ENCODE measurements at places on chromosomes 2 and 18. TPM values are rescaled to one million over a fixed set of nuclear protein-coding genes. Genes with fewer than 3 reads are reported as not detected.

Gene NT5C1B
- not detected for total RNA-seq

Gene OR6B2
- total RNA-seq = not detected

- DNase-seq = peak; percentile 98
Measured at GRCh38 chr2:74529357-74530238, at the start of the genes AUP1 and HTRA2. AUP1 (minus strand) TSS chr2:74529706; CDS start chr2:74529629, 77 bp downstream. HTRA2 (plus strand) TSS chr2:74529933; CDS start chr2:74530007, 74 bp downstream.

Gene C2orf66
- 0.29 TPM for total RNA-seq

Gene IL1RN
- total RNA-seq = 20.5 TPM

DNA sequence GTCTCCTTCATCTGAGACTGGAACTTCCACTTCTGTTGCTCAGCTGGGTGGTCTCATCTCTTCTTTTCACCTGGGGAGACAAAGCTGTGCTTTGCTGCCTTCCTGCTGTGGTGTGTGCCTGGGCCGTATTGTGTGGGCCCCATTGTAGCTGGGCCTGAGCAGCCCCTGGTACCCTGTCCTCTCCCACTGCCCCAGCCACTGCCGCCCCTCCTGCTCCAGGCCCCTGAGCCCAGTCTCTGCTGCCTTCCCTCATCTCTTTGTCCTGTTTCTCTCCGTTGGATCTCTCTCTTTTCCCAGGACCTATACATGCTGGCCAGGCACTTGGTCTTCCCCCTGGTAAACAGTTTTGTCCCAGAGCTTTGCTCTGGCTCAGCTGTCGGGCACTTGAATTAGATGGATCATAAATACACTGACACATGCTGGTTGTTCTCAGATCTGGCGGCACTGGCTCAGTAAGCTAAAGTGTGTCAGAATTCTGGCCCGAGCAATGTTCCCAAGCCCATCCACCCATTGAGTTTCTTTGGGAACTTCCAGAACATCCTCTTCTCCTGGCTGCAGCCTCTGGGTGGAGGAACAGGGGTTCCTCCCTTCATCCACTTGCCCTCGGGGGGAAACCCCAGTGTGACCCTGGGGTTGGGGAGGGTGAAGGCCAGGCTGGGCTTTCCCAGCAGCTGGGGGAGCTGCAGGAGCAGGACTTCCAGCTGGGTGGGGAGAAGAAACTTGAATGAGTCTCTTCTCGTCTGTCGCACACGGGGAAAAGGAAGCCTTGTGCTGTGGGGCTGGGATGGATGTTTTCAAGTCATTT, 99.0 kb downstream of the DGKD start:
- DNase-seq = no peak

All from type B pancreatic cell (in vitro differentiated cells).